Type B pancreatic cell (in vitro differentiated cells): ENCODE measurements at places on chromosomes 3 and 15. TPM values are rescaled to one million over a fixed set of nuclear protein-coding genes. Genes with fewer than 3 reads are reported as not detected.
A peak's percentile ranks its signal among the peaks of the same experiment; 100 is the strongest.

The LCMT2 gene
- total RNA-seq = 12.5 and 13.7 TPM in 2 replicates

DNA sequence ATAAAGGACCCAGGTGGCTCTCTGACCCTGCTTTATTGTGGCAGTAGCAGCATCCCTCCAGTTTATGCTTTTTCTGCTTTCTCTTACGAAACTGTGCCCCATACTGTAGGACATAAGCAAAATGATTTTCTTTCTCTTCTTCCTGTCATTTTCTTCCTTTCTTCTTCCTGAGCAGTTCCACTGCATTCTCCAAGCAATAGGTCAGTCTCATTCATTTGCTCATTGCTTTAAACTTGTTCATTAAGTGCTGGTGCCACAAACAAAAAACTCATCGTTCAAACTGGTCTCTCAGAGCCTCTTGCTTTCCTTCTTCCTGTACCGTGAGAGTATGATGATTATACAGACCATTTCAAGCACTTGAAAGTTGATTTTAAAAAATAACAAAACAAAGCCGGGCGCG, 66.8 kb downstream of the PDE8A start:
- no peaks in the 10 kb centered on the region for H3K27me3 ChIP-seq
- peaks cover 14% of the 10 kb centered on the region for H3K4me1 ChIP-seq
- no peak for DNase-seq
- H3K36me3 ChIP-seq = no peaks in the 10 kb centered on the region

DNA sequence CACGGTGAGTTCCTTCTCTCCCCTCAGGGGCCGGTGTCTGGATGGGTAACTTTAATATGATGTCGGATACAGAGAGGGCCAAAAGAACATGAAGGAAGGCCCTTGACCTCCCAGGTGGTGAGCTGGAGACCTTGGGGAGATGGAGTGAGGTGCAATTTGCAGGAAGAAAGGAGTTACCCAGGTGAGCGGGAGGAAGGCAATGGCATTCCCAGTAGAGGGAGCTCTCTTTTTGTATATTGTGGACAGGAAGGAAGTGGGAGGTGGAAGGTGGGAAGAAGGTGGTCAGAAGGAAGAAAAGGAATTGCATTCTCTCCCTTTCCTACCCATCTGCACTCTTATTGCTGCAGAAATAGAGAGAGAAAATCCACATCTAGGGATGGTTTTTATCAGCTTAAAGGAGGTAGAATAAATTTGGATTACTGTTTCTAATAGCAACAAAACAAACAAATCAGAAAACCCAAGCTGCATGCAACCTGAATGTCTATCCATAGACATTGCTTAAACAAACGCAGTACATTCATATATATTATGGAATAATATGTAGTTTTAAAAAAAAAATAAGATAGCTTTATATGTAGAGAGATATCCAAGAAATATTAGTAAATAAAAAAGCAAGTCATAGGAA, 169.0 kb upstream of the TSC22D2 start:
- H3K27ac ChIP-seq = peak overlapping the region; percentile 84
- no peaks in the 10 kb centered on the region for H3K36me3 ChIP-seq
- peak overlapping the region; percentile 59 for H3K4me3 ChIP-seq
- no peak for DNase-seq
- no peaks in the 10 kb centered on the region for H3K27me3 ChIP-seq
- peaks cover 43% of the 10 kb centered on the region for H3K4me1 ChIP-seq

GRCh38 chr3:171459942-171460724, at the start of gene TNIK:
TSS of gene TNIK (minus strand) at chr3:171460405. CDS start at chr3:171460063, 342 bp downstream.
- H3K27me3 ChIP-seq = peaks cover 67% of the 10 kb centered on the region
- peak within 1 kb of the TSS; percentile 93 for H3K4me3 ChIP-seq
- peak; percentile 83 for DNase-seq

DNA sequence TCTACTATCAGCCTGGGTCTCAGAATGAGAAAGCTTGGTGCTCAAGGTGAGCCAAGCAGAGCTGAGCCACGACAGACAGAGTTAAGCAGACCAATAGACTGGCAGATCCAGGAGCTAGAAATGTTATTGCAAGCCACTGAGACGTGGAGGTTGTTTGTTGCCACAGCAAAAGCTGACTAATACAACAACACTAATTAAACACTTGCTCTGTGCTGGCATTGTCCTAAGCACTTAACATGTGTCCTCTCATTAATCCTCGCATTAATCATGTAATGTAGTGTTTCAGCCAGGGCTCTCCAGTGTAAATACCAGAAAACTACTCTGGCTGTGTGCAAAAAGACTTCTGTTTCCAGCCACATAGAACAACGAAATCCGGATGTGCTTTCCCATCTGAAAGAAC, 11.6 kb upstream of the SPSB4 start:
- H3K4me3 ChIP-seq = no peak overlapping the region
- H3K27me3 ChIP-seq = peaks cover 4% of the 10 kb centered on the region
- no peak overlapping the region for H3K27ac ChIP-seq
- H3K4me1 ChIP-seq = no peaks in the 10 kb centered on the region
- no peaks in the 10 kb centered on the region for H3K36me3 ChIP-seq
- no peak for DNase-seq

DNA sequence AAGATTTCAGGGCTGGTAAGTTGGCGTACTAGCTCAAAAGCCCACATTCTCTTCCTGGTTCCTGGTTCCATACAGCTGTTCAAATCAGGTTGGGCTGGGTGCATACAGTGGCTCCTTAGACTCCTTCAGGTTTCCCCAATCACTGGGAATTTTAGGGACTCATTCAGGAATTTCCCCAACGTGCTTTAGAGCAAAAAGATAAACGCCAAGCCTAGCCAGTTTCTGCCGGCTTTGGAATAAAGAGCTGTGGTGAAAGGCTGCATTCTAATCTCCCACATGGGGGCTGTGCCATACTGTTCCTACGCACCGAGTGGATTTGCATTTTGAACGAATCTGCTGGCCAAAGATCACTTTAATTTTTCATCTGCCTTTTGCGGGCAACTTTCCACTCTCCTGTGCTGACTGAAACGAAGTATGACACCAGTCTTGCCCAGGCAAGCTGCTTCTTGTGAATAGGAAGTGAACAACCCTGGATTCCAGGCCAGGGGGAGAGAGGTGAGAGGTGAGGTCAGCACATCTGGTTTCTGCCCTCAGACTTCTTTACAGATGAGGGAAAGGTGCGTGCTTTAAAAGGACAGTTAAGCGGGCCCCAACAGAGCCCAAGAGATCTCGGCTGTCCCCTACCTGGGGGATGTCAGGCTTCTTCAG, 184.2 kb upstream of the PDZRN3 start:
- H3K4me1 ChIP-seq = peaks cover 34% of the 10 kb centered on the region
- DNase-seq = no peak
- H3K27me3 ChIP-seq = no peaks in the 10 kb centered on the region
- no peaks in the 10 kb centered on the region for H3K36me3 ChIP-seq
